Thymus (tissue), 14 donors: ENCODE measurements at places on chromosomes 7 and 10. TPM values are rescaled to one million over a fixed set of nuclear protein-coding genes. Genes with fewer than 3 reads are reported as not detected.

GRCh38 chr7:135684136-135684535 lies 21.8 kb downstream of the STMP1 start:
- DNase-seq: no peak

DNA sequence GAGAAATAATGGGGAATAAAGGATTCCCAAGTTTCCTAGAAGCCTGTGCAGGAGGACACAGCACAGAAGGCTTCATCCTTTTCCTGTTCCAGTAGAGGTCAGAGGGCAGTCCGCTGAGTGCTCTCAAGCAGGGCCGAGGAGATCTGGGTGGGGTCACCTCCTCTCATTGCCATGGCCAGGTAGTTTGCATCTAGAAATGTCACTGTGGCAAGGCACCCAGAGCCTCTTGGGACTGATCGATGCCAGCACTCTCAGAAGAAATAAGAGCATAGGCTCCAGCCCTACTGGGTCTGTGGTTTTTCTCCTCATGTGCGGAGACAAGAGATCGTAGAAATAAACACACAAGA lies 7.9 kb downstream of the NUB1 start:
- DNase-seq: no peak

- no peak for DNase-seq
Measured at GRCh38 chr10:62047960-62048383, 146.5 kb downstream of the ARID5B start.

DNA sequence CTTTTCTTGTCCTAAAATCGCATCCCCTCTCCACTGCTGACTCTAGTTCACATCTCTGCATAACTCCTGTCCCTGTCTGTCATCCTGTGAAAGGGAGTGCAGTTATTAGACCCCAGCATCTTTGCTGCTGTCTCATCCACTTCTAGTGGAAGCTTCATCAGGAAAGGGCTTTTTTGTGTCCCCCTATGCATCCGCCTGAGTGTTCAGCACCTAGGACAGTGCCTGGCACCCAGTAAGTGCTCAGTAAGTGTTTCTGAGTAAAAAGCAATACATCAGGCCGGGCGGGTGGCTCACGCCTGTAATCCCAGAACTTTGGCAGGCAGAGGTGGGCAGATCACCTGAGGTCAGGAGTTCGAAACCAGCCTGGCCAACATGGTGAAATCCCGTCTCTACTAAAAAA lies 211.8 kb upstream of the FOXK1 start:
- DNase-seq: no peak

Gene IMMP2L
- 11.0 TPM for total RNA-seq

Gene ZNF786
- 7.1 TPM for total RNA-seq
